ENCODE measurements at places on chromosomes 6 and 20. TPM values are rescaled to one million over a fixed set of nuclear protein-coding genes. Genes with fewer than 3 reads are reported as not detected.

The TDRD6 gene
- not detected for polyA plus RNA-seq

The RNF182 gene
- polyA plus RNA-seq, result not detected

DNA sequence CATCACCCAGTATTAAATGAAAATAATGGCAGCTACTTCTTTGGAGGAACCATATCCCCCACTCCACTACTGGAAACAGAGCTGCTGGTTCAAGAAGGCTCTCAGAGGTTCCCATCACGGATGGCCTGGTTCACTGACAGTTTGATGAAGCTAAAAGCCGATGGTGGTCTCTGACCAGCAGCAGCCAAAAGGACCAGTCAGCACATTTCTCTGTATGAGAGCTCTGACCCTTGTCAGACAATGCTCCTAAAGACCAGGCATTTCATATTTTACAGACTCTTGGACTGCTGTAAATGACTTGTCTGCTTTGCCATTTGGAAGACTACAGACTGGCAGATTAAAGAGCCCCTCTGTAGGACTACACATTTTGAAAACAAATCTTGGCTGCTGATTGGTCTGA is 16.6 kb downstream of the PRKN start:
- no peak overlapping the region for H3K27ac ChIP-seq
- no peak overlapping the region for H3K4me3 ChIP-seq
- no peak for DNase-seq
- no peaks in the 10 kb centered on the region for H3K4me1 ChIP-seq

- no peaks in the 10 kb centered on the region for H3K4me1 ChIP-seq
- no peak for DNase-seq
- H3K4me3 ChIP-seq, result no peak overlapping the region
- H3K36me3 ChIP-seq, result no peaks in the 10 kb centered on the region
- no peaks in the 10 kb centered on the region for H3K27me3 ChIP-seq
- no peak overlapping the region for H3K27ac ChIP-seq
These were observed 11.0 kb upstream of the SNRPC start for GRCh38 chr6:34746104-34746846.

The MYB gene
- polyA plus RNA-seq, result 1.3 TPM

Measured in CD8-positive, alpha-beta memory T cell (primary cell).